ENCODE measurements at places on chromosomes 7 and 10.

GRCh38 chr10:12372846-12373245 lies 23.5 kb downstream of the CAMK1D start:
- DNase-seq, result no peak

DNA sequence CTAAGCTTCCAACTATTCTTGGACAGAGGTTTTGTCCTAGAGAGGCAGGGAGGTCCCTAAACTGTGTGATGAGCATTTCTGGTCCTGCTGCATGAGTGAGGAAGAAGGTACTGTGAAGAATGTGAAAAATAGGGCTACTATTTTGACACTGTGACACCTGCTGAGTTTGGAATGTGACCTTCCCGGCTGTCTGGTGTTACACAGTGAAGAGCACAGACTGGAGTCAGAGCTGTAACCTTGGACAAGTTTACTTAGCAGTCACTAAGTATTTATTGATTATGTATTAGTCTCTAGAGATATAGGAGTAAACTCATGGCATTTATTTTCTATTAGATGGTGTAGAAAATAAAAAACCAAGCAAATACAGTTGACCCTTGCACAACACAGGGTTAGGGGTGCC lies 12.3 kb downstream of the GOLGA7B start:
- no peak for DNase-seq

DNA sequence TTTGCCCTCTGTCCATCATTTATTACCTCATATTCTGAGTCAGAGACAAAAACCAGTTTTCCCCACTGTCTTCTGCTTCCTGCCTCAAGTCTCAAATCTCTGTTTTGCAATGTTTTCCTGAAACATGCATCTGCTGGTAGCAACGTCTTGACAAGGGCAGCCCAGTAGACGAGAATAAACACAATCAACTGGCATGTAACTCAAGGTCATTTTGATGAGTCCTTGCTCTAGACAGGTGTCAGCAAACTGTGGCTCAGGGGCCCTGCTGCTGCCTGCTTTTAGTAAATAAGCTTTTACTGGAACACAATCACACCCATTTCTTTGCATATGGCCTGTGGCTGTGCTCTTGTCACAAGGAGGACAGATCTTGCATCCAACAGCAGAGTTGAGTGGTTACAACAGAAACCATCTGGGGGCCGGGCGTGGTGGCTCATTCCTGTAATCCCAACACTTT lies 59.8 kb downstream of the ITIH5 start:
- no peak for DNase-seq

- no peak for DNase-seq
Measured at GRCh38 chr7:94195813-94196212, 191.7 kb upstream of the BET1 start.

GRCh38 chr7:27186668-27187474 lies 1.8 kb upstream of the HOXA11 start:
- no peak for DNase-seq

All from AG09309 (cell line).